NCI-H2107 (cell line): ENCODE measurements at places on chromosomes 1 and 21.

- DNase-seq, result no peak
Observed at GRCh38 chr21:42819861-42820615, 59.3 kb downstream of the WDR4 start.

DNA sequence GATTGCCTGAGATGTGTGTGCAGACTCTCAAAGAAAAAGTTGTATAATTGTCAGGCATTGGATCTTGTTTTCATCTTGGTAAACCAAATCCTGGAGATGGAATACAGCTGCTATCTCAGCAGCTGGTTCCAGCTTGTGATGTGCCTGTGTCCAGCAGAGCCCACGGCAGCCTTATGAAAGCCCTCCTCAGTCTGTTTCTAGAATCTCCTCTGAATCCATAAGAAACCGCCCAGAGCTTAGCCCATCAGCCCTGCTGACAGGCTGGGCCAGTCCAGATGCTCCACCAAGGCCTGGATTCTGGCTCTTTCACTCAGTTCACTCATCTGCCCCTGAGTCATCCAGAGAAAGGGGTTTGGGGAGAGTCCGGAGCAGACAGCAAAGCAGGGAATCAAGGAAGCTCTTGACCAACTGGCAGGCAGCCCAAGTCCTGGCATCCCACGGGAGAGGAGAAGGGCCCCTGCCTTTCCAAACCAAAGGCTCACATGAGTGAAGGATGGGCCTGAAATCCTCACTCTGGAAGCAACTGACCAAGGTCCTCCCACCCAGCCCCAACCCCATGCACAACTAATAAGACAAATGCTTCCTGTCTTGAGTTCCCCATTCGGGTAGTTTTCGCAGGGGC, 45.7 kb downstream of the NAV1 start:
- no peak for DNase-seq

DNA sequence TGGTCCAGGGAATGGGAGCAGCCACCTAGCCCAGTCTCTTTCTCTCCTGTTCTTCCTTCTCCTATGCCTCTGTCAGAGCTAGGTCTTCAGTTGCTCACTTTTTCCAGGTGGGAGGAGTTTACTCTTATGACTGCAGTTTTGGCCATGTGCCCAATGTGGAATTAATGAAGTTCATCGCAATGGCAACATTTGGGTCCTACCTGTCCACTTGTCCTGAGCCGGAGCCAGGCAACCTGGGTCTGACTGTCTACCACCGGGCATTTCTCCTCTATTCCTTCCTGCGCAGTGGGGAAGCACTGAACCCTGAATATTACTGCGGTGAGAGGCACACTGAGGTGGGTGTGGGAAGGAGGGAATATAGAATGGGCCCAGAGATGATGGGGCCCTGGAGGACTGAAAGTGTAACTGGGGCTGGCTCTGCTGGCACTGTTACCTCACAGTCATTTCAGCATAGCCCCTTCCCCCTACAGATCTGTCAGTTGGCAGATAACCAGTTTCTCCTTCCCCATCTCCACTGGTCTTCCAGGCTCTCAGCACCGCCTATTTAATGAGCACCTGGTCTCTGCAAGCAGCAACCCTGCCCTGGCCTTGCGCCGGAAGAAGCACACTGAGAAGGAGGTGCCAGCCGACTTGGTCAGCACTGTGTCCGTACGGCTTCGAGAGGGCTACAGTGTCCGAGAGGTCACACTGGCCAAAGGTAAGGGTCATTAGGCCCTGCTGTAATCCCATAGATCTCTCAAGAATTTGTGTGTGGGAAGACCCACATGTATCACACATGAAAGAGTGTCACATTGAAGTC, 30.1 kb downstream of the SZT2 start:
- no peak for DNase-seq

GRCh38 chr1:230860617-230861384, 7.5 kb downstream of the C1orf198 start:
- no peak for DNase-seq

- no peak for DNase-seq
Observed at GRCh38 chr1:37677143-37677439, 15.2 kb upstream of the CDCA8 start.

GRCh38 chr1:66852870-66853269, 51.8 kb upstream of the INSL5 start:
- no peak for DNase-seq

GRCh38 chr1:228095161-228095560, 8.0 kb downstream of the C1orf35 start:
- DNase-seq, result no peak

DNA sequence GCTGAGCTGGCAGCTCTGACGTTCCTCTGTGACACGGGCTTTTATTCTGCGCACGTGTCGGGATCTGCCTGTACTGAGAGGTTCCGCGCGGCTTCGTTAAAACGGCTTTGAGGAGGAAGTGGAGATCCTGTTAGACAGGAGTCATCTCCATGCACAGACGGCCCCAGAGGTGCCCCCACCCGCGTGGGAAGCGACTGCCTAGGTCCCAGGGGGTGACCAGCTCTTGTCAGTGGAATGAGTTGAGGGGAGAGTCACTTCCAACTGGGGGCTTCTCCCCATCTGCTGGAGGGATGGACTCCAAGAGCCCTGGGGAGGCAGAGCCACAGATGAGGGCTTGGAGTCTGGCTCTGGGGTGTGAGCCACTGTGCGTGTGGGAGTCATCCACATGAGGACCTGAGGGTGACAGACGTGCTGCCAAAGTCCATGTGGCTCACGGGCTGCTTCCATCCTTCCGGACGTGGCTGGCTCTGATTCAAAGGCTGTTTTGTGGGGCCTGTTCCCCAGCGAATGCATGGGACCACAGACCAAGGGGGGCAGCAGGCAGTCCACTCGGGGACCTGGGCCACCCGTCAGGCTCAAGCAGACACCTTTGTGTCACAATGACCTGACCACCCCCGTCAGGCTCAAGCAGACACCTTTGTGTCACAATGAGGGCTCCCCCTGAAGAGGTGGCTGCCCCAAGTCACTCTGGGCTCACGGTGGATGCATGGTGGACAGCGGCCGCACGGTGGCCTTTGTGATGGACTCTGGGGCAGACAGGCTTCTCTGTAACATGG, 26.8 kb downstream of the PTTG1IP start:
- peak; percentile 29 for DNase-seq

- DNase-seq, result no peak
Observed at GRCh38 chr21:31203431-31204054, 140.5 kb downstream of the TIAM1 start.

DNA sequence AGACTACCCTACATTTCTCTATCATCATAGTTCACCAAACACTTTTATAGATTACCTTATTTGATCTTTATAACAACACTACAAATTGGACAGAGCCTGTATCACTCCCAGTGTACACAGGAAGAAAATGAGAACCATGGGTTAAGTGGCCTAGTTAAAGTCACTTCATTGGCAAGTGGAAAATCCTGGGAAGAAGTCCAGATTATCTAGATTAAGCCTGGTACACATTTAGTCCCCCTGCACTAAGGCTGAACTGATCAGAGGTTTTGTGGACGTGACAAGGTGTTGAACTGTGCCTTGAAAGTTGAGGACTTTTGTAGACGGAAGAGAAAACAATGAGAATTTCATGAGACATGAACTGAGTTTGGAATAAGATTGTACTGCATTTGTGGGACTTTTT, 7.5 kb upstream of the USH2A start:
- no peak for DNase-seq

- no peak for DNase-seq
Observed at GRCh38 chr1:19892129-19892528, 9.9 kb downstream of the OTUD3 start.

GRCh38 chr21:14991957-14992356, 72.8 kb downstream of the NRIP1 start:
- no peak for DNase-seq

DNA sequence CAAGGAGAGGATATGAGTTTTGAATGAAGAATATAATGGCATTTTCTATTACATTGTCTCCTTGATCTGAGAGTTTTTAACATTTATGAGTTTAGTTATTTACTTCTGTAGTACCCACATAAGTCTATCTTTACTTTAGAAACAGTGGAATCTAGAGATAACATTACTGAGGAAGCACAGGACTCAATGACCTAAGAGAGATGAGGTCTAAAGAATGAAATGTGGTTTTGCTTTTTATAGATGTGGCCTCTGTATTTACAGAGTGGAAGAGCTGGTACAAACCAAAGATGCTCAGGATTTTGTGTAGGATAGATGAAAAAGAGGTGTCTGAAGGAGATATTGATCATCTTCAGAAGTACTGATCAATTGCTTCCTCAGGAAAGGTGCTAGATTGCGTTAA, 177.3 kb downstream of the KCTD3 start:
- no peak for DNase-seq

DNA sequence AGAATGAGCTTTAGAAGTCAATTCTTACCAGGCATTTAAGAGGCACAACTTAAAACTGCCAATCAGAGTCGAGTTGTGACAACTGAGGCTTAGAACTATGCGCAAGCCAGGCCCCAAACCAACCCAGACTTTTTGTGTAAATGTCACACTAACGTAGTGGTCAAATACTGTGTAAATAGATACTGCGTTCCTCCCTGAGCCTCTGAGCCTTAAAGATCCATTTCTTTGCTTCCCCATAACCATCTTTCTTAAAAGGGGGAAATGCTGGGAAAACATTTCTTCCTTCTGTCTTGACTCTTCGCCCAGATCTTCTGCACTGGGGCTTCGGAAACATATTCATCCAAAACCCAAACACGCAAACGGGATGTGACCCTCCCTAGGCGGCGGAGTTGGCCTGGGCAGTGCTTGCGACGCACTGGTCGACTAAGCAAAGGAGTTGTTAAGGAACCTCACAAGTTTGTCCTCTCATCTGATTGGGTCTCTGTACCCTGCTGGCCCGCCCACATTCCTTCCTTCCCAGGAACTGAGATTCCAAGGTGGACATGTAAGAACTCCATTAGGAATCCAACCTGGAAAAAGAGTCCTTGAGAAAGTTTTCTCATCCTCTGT, 2.6 kb downstream of the ADAMTS5 start:
- no peak for DNase-seq

- no peak for DNase-seq
Observed at GRCh38 chr1:70044832-70045231, 160.5 kb downstream of the LRRC40 start.

DNA sequence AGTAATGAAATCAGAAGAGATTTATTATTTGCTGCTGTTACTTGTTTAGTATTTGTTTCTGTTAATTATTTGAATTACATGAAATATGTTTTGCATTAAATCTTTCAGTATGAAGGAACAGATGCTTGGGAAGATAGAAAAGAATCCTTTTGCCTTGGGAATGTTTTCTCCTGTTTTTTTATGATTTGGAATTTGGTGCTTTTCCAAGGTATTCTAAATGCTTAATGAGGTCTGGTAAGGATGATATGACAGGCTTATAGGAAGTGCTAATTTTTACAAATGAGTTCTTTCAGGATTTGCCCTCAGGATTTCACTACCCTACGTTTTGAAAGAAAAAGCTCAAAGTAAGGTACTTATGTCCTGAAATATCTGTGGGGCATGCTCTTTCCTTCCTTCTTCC, 25.6 kb upstream of the ST6GALNAC3 start:
- DNase-seq, result no peak

DNA sequence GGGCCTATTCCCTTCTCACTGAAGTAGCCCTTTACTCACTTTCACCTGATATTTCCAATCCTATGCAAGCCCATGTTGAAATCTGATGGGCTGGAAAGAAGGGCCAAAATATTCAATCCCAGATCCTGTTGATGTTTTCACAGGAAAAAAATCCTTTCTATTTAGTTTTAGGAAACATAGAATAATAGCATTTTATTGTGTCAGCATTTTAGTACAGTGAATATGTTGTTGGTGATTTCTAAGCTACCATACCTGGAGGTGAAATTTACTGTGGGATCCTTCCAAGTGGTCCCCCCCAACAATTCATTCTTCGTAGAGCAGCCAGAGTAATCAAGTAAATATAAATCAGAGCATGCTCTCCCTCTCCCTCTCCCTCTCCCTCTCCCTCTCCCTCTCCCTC, 3.4 kb upstream of the UBE2U start:
- DNase-seq, result no peak

DNA sequence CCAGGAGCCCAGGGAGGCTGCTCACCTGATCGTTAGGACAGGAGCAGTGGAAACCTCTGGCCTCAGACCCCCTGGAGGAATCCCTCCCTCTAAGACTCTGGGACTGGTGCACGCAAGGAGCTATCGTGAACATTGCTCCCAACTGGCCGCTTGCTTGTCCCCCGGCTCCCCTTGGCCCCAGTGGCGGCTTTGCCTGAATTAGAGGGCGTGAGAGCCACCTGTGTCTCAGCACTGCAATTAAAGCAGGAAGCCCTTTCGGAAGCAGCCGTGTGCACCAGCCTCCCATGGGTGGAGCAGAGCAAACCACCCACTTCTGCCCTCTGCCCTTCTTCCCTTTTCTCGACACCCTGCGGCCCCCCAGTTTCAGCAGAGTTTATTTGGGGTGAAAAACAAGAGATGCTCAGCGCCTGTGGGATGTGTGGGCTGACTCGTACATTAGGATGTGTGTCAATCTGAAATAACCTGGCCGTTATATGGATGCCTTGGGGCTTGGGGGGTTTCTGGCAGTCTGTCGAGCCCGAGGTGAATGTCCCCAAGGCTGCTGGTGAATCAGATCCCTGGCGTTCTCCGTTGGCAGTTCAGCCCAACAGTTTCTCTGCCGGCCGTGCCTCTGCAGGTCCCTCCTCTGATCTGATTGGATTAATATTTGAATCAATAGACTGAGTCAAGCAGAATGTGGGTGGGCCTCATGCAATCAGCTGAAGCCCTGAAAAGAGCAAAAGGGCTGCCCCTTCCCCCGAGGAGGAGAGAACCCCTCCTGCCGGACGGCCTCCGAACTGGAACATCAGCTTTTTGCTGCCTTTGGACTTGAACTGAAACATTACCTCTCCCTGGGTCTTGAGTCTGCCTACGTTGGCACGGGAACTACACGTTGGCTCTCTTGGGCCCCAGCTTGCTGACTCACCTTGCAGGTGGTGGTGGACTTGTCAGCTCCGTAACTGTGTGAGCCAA, 7.3 kb upstream of the UMODL1 start:
- DNase-seq, result peak; percentile 32

- DNase-seq, result no peak
Observed at GRCh38 chr1:200973937-200974657, 49.4 kb downstream of the KIF21B start.

GRCh38 chr1:225830841-225831240, 20.9 kb downstream of the EPHX1 start:
- DNase-seq, result no peak

GRCh38 chr1:114011796-114012195, 32.5 kb downstream of the OLFML3 start:
- no peak for DNase-seq

GRCh38 chr1:202957733-202958543, at the start of gene ADIPOR1:
ADIPOR1 (minus strand) TSS chr1:202958312; CDS start chr1:202951070, 7,242 bp downstream.
- peak; percentile 93 for DNase-seq

DNA sequence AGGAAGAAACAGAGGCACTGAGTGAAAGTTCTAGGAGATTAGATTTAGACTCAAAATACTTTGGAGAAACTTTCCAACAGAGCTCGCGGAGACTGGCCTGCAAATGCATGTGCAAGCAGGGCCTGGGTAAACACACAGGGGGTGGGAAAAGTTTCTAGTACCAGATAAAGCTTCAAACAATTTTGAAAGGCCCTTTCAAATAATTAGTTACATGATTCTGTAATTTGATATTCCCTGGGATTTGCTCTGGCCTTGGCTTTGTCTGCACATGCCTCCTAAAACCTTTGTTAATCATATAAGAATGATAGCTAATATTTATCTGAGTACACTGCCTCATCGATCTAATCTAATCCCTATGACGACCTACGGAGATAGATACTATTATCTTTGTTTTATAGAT, 31.3 kb downstream of the VTCN1 start:
- DNase-seq, result no peak

- peak; percentile 76 for DNase-seq
Observed at GRCh38 chr21:41631564-41632461, 123.9 kb upstream of the TMPRSS2 start.
